Heart right ventricle (tissue), 16 donors: ENCODE measurements at places on chromosomes 2 and 18. TPM values are rescaled to one million over a fixed set of nuclear protein-coding genes. Genes with fewer than 3 reads are reported as not detected.

The ICA1L gene
- 8.3 TPM for total RNA-seq

The CD8B gene
- total RNA-seq: 0.41 TPM

The KCNIP3 gene
- total RNA-seq: 3.8 TPM

The ANO7 gene
- 2.2 TPM for total RNA-seq

The AGAP1 gene
- 18.2 TPM for total RNA-seq

The CASP8 gene
- 4.4 TPM for total RNA-seq

The ABCG8 gene
- total RNA-seq: not detected

The ASB18 gene
- total RNA-seq: 46.1 TPM

The FBLN7 gene
- 0.42 TPM for total RNA-seq

- DNase-seq: no peak
Observed at GRCh38 chr2:217244815-217245214, 385.0 kb upstream of the TNP1 start.

- DNase-seq: no peak
Observed at GRCh38 chr2:100247256-100248043, 74.9 kb downstream of the LONRF2 start.

- DNase-seq: no peak
Observed at GRCh38 chr2:235384624-235385023, 109.2 kb upstream of the AGAP1 start.

GRCh38 chr2:54597153-54597848 is 126.2 kb upstream of the EML6 start:
- DNase-seq: peak; percentile 75

DNA sequence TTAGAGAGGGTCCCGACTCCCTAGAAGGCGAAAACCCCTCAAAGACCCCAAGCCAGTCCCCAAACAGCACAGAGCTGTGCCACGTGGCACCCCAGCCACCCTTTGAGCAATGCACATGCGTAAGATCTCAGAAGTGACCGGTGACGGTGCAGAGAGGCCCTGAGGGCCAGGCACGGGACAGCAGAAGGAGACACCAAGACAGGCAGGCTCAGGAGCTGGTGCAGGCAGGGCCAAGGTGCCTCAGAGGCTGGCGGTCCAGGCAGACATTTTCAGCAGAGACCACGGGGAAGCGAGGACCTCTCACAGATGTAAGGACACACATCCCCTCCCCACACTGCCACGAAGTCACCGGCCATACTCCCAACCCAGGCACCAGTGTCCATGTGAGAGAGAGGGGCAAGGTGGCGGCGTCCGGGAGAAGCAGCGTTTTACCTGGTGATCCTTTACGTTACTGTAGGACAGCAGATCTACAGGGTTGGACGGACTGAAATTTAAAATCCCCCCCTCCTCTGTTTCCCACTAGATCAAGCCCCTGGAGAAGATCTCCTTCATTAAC is 2.0 kb upstream of the RAB17 start:
- no peak for DNase-seq

DNA sequence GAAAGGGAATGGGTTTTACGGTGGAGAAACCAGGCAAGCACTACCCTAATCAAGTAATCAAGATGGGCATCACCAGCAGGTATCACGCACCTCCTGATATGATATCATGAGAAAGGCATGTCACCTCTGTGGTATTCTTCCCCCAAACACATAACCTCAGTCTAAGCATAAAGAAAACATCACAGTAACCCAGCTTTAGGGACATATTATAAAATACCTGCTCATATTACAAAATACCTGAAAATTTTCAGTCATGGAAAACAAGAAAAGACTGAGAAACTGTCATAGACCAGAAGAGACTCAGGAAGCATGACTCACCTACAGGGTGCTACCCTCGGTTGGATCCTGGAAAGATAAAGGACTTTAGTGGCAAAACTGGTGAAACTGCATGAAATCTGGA is 30.5 kb downstream of the GCKR start:
- no peak for DNase-seq

- DNase-seq: no peak
Observed at GRCh38 chr2:40751981-40752380, 300.1 kb upstream of the SLC8A1 start.

DNA sequence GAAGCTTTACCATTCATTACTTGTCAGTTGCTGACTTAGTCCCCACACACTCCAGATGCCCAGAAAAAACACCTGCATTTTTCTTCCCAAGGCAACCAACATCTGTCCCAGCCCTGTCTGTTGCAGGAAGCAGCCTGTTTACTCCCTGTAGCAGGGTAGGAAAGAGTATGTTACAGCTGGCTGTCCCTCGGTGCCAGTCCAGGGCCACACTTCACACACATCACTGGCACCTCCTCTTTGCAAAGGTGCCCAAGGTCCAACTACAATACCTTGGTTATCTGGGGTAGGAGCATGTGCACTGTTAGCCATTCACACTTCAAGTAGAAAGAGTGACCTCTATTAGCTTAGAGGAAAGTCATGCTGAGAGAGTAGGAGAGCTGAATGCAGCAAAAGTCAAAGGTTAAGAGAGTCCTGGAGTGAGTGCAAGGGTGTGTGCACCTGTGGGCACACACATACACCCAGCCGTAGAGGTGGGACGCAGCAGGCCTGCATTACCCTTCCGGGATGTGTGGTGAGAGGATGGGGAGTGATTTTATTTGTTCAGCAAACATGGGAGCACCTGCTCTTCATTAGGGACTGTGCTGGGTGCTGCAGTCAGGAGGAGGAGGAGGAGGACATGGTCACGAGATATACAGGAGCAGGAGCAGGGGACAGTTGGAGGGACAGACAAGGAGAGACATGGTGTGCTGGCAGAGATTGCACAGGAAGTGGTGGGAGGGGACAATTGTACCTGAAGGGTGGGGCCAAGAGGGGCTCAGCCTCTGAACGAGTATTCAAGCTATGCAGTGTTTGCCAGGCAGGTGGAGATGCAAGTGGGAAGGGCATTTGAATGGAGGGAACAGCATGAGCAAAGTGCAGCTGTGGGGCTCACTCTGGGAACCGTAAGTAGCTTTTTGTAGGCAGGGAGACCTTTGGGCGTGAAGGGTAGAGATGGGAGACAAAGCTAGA is 69.8 kb downstream of the TSN start:
- DNase-seq: no peak

- DNase-seq: no peak
Observed at GRCh38 chr2:74051504-74051903, 66.8 kb downstream of the TET3 start.

DNA sequence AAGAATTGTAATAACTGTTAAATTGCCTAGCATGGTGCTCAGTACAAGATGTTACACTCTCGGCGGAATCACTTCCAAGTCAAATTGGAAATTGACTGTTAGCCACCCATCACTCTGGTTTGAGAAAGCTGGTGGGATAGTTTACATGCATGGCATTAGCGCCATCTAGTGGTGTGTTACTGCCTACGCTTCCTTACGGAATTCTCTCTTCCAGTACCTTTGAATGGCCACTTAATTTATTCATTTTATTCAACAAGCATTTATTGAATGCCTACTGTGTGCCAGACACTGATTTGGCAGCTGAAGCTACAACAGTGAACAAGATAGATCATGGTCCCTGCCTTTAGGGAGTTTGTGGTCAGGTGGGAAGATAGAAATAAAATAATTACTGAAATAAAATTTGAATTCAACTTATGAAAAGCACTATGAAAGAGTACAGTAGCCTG is 171.2 kb downstream of the TMEM247 start:
- peak; percentile 79 for DNase-seq

- DNase-seq: no peak
Observed at GRCh38 chr2:167681234-167682015, 566.0 kb downstream of the STK39 start.

- no peak for DNase-seq
Observed at GRCh38 chr2:104845552-104845931, 8.4 kb upstream of the POU3F3 start.

GRCh38 chr18:8339210-8339609 is 270.0 kb upstream of the RAB12 start:
- DNase-seq: no peak

DNA sequence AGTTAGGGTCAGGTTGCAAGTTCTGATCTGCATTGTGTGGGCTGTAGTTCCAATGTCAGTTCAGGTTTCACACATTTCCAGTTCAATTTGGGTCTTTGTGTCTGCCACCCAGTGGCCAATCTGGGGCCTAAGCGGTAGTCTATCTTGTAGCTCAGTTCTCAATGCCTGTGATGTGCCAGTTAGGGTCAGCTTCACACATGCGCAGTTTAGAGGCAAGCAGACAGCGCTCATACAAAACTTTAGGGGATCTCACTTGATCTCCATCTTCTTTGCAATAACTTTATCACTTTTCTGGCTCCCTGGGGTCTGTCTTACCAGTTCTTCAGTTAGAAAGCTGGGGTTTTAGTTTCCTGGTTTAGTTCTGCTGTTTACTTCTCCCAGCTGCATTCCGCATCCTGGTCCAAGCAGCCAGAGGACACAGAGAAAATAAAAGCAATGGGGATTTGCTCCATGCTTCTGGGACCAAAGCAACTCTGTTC is 11.0 kb upstream of the ZNF24 start:
- DNase-seq: peak; percentile 54

GRCh38 chr2:122236152-122236874 is 480.9 kb downstream of the TSN start:
- DNase-seq: no peak

- DNase-seq: peak; percentile 48
Observed at GRCh38 chr2:42906557-42907411, 114.4 kb upstream of the HAAO start.

GRCh38 chr2:204749319-204749718 is 204.0 kb downstream of the PARD3B start:
- DNase-seq: no peak

GRCh38 chr2:10884574-10884975 is 27.2 kb upstream of the KCNF1 start:
- no peak for DNase-seq

GRCh38 chr18:5961097-5961827 is 65.9 kb upstream of the TMEM200C start:
- no peak for DNase-seq

DNA sequence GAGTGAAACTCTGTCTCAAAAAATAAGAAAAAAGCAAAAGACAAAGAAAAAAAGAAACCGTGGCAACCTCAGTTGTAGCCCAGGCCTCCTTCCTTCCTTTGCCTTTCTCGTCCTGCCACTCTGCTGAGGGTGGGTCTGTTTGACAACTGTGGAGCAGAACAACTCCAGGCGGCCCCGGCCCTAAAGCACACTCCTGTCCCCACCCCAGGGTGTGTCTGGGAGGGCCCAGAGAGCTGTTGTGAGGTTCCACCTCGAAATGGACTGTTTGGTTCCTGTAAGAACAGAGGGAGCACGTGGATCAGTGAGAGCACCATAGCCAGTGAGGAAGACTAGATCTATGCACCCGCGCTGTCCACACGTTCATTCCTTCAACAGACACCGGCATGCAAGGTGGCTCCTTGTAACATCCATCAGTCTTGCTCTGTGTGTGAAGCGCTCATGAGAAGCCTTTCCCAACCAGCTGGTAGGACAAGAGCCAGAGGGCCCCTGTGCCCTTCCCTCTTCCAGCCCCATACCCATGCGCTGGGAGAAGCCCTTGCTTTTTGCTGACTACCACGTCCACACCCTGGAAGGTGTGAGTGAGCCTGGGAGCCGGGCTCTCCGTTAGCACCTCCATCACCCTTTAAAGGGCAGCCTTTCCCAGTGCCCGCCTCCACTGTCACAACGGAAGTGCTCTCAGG is 61.6 kb downstream of the SOWAHC start:
- DNase-seq: no peak

GRCh38 chr2:104448661-104449440 is 405.1 kb upstream of the POU3F3 start:
- no peak for DNase-seq

DNA sequence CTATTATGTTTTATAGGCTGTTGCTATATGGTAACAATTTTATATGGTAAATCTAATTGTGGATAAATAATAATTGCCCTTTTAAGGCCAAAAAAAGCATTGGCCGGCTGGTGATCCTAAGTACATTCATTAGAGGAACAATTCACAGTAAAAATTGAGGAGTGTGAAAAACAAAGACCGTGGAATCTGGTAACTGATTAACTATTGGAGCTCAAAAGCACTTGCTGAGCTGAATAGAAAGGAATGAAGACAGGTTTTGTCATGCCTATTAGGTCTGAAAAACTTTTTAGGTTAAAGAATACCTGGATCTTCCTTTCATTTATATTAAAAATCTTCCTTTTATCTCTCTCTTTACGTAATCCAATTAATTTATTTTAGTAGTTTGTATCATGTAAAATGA is 18.5 kb upstream of the RBBP8 start:
- no peak for DNase-seq

DNA sequence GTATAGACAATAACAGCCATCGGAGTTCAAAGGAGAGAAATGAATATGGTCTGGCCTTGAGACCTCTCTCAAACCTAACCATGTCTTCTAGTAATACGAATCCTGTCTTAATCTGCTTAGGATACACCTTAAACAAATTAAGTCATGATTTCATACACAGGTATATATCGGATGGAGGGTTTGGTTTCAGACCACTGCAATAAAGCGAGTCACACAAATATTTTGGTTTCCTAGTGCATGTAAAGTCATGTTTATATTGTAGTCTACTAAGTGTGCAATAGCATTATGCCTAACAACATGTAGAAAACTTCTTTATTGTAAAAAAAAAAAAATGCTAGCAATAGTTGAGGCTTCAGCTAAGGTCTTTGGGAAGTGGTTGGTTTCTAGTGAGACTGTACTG is 73.8 kb downstream of the EML6 start:
- DNase-seq: no peak

DNA sequence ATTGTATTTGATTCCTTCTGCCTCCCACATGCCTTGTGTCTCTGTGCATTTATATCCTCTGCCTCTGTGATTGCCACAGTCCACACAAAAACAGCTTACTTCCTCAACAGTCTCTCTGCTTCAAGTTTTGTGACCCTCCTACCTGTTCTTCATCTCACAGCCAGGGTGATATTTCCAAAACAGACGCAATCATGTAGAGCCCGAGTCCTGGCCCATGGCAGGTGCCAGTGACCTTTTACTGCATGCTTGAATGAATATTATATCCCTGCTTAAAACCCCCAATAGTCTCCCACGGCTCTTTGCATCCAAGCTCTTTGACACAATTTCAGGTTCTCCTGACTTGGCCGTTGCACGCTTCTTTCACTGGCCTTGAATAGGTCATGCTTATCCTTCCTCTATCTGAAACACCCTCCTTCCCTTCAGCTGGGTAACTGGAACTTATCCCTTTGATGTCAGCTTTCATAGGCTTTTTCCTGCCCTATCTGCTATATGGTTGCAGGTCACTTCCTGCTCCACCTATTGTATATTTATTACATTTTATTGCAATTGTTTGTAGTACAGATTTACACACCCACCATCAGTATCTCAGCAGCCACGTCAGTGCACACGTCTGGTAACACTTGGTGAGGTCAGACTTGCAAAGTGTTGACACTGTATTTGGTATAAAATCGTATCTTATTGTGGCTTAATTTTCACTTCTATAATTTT is 29.7 kb upstream of the IL1B start:
- no peak for DNase-seq

DNA sequence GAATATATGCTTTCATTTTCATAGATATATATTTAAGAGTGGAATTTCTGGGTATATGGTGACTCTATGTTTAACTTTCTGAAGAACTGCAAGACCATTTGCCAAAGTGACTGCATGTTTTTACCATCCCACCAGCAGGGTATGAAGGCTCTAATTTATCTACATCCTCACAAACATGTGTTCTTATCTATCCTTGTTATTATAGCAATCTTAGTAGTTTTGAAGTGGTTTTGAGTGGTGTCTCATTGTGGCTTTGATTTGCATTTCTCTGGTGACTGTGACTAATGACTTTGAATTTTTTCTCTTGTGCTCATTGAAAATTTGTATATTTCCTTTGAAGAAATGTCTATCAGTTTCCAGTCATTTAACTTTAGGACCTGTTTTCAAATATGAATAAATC is 310.2 kb upstream of the NRP2 start:
- DNase-seq: no peak

GRCh38 chr18:36724591-36725001 is 104.2 kb downstream of the TPGS2 start:
- no peak for DNase-seq
